ENCODE measurements at places on chromosomes 5 and 9.

GRCh38 chr9:35810122-35810521, 1.9 kb downstream of the SPAG8 start:
- no peak for DNase-seq

GRCh38 chr5:4551034-4551433, 589.1 kb upstream of the ADAMTS16 start:
- DNase-seq, result no peak

DNA sequence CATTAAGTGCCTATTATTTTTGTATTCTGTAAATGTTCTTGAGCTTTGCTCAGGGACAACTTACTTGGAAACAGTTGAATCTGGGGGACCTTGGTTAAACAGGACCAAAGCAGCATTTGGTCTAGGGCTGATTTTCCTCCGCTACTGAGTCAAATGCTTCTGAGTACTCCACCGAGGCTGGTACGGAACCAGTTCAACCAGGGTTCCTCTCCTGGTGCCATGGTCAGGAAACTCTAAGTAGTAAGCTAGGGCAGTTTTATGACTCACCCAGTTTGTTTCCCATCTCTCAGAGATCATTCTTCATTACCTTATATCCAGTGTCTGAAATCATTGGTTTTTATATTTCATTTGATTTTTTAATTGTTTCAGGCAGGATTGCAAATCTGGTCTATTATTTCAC, 111.9 kb upstream of the TNFAIP8 start:
- no peak for DNase-seq

- no peak for DNase-seq
Observed at GRCh38 chr9:74281674-74282073, 215.5 kb upstream of the RORB start.

- no peak for DNase-seq
Observed at GRCh38 chr9:4305065-4305985, 5.5 kb upstream of the GLIS3 start.
